ENCODE measurements at places on chromosomes 7 and 10. TPM values are rescaled to one million over a fixed set of nuclear protein-coding genes. Genes with fewer than 3 reads are reported as not detected.

The XRCC2 gene
- total RNA-seq, result 0.95 TPM

The BRAT1 gene
- 21.0 TPM for total RNA-seq

The TTYH3 gene
- 196 TPM for total RNA-seq

The SLC29A3 gene
- 2.4 TPM for total RNA-seq

The FAM221A gene
- 2.3 TPM for total RNA-seq

The CHST15 gene
- total RNA-seq, result 26.1 TPM

The CDC14C gene
- not detected for total RNA-seq

The C1QL3 gene
- not detected for total RNA-seq

The CLRN3 gene
- not detected for total RNA-seq

The CYP3A7 gene
- total RNA-seq, result not detected

DNA sequence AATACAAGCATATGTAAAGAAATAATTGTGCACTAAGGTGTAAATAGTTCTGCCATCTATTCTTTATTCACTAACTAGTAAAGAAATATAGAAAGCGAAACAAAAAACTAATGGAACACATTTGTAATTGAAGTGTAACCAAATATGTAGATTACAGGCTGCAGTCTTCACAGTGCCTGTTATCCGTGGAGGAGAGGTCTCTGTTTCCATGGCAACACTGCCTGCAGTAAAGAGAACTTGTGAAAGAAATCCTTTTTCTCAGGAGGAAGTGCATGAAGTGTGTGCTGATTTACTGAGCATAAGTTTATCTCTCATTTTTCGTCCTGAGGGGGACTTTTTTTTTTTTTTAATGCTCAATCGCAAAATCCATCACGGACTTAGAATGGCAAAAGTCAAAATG is 102.5 kb downstream of the APBB1IP start:
- H3K4me1 ChIP-seq, result no peaks in the 10 kb centered on the region
- peaks cover 2% of the 10 kb centered on the region for H3K27me3 ChIP-seq
- H3K27ac ChIP-seq, result no peak overlapping the region
- no peak overlapping the region for H3K4me3 ChIP-seq
- H3K36me3 ChIP-seq, result no peaks in the 10 kb centered on the region

DNA sequence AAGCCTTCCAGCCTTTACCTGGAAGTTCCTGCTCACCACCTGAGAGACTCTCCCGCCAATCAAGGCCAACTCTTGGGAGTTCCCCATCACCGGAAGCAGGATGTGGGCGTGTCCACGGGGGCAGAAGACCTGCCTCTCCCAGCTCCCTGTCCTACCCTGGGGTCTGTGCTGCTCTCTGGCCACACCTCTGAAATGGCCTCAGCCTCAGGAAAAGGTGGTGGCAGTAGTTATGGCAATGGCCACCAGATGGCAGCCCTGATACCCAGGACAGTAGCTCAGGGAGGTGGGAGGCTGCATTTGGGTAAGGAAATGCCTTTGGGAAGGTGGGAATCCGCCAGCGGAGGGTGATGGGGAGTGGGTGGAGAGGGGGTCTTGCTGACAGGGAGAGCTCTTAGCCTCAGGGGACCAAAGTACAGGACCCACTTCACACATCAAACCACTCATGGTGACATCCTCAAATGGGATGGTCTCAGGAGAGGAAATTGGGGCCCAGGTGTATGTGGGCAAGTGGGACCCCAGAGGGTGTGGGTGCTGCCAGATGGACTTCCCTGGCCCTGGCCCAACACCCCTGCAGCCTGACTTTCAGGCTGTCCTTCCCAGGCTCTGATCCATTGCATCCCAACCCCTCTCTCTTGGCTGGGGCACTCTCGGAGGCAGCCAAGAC is 33.9 kb downstream of the KAZALD1 start:
- peaks cover 33% of the 10 kb centered on the region for H3K27me3 ChIP-seq
- H3K4me3 ChIP-seq, result no peak overlapping the region
- peaks cover 8% of the 10 kb centered on the region for H3K4me1 ChIP-seq
- no peaks in the 10 kb centered on the region for H3K36me3 ChIP-seq

DNA sequence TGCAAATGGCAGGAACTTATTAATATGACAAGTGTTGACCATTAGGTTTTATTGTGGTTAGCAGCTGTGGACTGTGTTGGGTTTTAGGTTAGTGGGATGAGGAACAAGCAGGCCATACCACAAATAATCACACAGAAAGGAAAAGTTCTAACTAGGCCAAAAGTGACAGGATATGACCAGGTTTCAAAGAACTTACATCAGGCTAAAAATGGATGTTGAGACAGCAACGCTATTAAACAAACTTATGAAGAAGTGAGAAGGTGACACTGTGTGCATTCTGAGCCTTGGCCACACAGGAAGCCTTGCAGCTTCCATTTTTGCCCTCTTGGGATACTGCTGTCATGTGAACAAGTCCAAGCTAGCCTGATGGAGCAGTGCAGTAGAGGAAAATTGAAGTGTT is 568.8 kb downstream of the HTR7 start:
- H3K4me3 ChIP-seq, result no peak overlapping the region
- no peak for DNase-seq
- peaks cover 28% of the 10 kb centered on the region for H3K27me3 ChIP-seq
- H3K27ac ChIP-seq, result peak overlapping the region; percentile 13
- no peaks in the 10 kb centered on the region for H3K36me3 ChIP-seq

- no peak overlapping the region for H3K4me3 ChIP-seq
- H3K36me3 ChIP-seq, result peaks cover 2% of the 10 kb centered on the region
Measured at GRCh38 chr10:117653170-117653515, 110.6 kb downstream of the EMX2 start.

GRCh38 chr7:108280136-108280535 is 150.0 kb upstream of the LAMB4 start:
- no peak overlapping the region for H3K4me3 ChIP-seq
- no peak overlapping the region for H3K27ac ChIP-seq
- DNase-seq, result no peak
- H3K36me3 ChIP-seq, result peaks cover 4% of the 10 kb centered on the region
- H3K27me3 ChIP-seq, result peaks cover 3% of the 10 kb centered on the region
- H3K4me1 ChIP-seq, result peaks cover 11% of the 10 kb centered on the region

DNA sequence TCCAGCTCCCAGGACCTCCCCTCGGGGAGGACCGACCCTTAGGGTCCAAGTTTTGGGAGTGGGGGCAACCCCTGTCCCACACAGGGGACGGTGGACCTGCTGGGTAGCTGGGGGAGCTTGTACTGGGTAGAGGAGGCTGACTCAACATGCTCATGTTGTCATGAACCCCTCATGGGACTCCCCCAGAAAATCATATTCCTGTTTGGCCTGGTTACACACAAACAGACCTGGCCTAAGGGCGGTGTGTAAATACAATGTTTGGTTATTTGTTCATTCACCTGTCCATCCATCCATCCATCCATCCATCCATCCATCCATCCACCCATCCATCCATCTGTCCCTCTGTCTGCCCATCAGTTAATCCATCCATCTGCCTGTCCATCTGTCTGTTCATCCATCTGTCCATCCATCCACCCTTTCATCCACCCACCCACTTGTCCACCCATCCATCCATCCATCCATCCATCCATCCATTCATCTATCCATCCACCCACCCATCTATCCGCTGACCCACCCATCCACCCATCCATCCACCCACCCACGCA is 92.9 kb downstream of the DNAJB6 start:
- H3K4me1 ChIP-seq, result peaks cover 11% of the 10 kb centered on the region
- H3K27me3 ChIP-seq, result no peaks in the 10 kb centered on the region
- H3K27ac ChIP-seq, result no peak overlapping the region
- H3K4me3 ChIP-seq, result no peak overlapping the region
- no peaks in the 10 kb centered on the region for H3K36me3 ChIP-seq

DNA sequence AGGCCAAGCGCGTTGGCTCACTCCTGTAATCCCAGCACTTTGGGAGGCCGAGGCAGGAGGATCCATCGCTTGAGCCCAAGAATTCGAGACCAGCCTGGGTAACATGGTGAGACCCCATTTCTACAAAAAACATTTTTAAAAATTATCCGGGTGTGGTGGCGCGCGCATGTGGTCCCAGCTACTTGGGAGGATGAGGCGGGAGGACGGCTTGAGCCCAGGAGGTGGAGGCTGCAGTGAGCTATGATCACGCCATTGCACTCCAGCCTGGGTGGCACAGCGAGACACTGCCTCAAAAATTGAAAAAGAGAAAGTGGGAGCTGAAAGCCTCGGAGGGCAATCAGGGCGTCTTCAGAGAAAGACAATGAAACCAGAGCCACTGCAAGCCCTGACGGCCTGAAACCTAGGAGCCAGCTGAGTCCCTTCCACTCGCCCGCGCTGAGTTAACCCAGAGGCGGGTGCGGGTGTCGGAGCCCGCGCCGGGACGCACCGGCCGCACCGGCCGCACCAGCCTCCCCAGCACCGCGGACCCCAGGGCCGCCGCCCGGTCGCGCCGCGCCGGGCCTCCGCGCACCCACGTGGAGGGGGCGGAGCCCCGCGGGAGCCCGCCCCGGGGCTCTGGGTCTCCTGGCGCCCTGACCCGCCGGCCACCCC is 22.4 kb downstream of the ZFAND2A start:
- H3K27me3 ChIP-seq, result no peaks in the 10 kb centered on the region
- H3K4me1 ChIP-seq, result peaks cover 17% of the 10 kb centered on the region

DNA sequence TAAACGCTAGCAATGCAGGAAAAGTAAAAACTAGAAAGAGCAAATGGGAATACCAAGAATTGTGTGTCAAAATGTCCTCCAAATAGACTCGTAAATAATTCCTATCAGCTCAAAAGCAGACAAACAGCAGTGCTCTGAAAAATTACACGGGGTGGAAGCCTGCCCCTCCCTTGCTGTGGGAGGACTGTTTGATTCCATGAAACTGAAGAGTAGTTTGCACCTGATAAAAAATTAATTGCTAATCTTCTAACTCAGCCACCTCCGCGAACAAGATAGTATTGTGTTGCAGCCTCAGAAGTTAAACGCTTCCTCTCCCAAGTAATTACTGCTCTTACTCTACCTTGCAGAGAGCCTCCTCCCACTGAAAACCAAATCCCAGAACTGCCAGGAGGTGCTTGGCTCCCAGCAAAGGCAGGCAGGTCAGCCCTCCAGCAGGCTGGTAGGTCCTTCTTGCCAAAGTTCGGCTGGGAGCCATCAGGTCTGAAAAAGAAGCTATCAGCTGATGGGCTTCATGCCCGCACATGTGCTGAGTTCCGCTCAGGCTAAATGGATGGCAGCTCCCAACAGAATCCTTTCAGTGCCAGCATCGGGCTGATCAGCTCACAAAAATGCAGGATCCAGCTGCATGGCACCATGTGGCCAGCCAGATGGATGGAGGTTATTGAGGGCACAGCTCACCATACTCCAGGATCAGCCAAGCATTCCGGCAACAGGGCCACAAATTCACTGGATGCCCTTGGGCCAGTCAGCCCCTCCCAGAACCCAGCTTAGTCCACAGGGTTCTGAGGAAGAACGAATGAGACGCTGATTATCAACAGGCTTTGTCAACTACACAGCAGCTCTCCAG is 37.1 kb downstream of the MAD1L1 start:
- H3K4me1 ChIP-seq, result no peaks in the 10 kb centered on the region
- peaks cover 15% of the 10 kb centered on the region for H3K36me3 ChIP-seq
- no peaks in the 10 kb centered on the region for H3K27me3 ChIP-seq

DNA sequence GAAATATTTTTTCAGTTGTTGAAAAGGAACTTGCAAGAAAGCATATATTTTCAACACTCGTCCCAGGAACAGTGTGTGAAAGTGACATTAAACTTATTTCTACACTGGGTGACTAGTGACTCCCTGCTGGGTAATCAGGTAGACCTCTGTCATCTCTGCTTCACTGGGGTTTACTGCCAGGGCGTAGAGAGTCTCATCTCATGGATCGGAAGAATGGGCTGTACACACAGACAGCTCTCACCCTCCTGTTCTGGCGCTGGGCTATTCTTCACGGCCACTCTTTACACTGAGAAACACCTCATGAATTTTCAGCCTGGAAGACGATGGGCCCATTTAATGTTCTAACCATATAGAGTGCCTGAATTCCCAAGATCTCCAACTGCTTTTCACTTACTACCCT is 36.4 kb downstream of the NRP1 start:
- H3K27me3 ChIP-seq, result no peaks in the 10 kb centered on the region
- DNase-seq, result no peak
- H3K36me3 ChIP-seq, result peaks cover 11% of the 10 kb centered on the region
- H3K4me3 ChIP-seq, result no peak overlapping the region
- peaks cover 69% of the 10 kb centered on the region for H3K4me1 ChIP-seq
- H3K27ac ChIP-seq, result peak overlapping the region; percentile 73

GRCh38 chr10:115417585-115418265 is 324.6 kb downstream of the ATRNL1 start:
- H3K27me3 ChIP-seq, result no peaks in the 10 kb centered on the region
- no peak for DNase-seq
- no peak overlapping the region for H3K27ac ChIP-seq
- H3K36me3 ChIP-seq, result peaks cover 3% of the 10 kb centered on the region
- no peak overlapping the region for H3K4me3 ChIP-seq
- no peaks in the 10 kb centered on the region for H3K4me1 ChIP-seq

DNA sequence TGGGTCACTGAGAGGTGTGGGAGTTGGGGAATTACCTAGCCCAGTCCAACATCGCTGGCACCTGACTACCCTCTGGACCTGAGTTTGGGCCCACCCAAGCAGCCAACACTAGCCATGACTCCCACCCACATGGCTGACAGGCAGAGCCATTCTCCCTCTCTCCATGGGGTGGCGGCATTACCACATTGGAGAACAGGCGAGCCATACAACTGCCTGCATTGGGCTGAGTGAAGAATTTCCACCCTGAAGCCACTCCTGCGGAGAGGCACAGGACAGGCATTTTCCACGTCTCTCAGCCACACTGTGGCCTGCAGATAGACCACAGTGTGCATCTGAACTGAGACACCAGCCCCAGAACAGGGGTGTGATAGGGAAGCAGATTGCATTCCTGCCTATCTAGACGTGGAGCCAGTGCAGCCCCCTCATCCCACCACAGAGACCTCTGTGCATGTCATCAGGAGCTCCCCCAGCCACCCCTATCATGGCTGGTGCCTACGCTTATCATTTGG is 58.2 kb upstream of the ANTXRL start:
- no peaks in the 10 kb centered on the region for H3K4me1 ChIP-seq
- H3K27ac ChIP-seq, result no peak overlapping the region
- H3K4me3 ChIP-seq, result no peak overlapping the region

DNA sequence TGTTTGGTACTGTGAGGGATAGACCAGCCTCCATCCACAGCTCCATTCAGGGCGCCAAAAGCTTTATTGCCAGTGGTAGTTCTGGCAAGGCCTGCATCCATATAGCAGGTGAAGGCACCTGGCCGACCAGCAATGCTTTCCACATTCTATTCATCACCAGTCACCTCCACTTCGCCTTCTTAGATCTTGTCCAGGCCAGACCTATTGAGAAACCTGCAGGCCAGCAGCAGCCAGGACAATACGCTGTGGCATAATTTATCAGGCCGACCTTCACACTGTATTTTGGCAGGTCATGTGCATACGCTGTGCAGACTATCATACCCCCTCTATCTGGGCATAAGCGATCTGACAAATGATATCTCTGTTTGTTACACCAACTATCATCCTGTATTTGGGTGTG is 15.2 kb upstream of the KNDC1 start:
- DNase-seq, result peak; percentile 7
- no peak overlapping the region for H3K4me3 ChIP-seq

DNA sequence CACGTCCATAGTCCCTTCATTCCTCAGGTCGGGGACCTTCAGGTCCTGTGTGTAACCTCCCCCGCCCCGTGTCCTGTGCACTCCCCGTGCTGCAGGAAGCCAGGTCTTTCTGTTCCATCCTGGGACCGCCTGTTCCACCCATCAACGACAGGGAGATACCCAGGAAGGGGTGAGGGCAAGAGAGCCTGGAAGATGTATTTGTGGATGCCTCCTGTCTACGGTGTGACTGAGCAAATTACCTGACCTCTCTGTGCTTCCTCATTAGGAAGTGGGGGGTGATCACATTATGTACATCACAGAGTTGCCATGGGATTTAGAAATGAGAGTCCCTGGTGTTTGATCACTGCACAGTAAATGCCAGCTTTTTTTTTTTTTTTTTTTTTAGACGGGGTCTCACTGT is 46.3 kb downstream of the GRID2IP start:
- H3K4me1 ChIP-seq, result no peaks in the 10 kb centered on the region
- DNase-seq, result no peak
- no peak overlapping the region for H3K27ac ChIP-seq
- H3K4me3 ChIP-seq, result no peak overlapping the region
- H3K36me3 ChIP-seq, result no peaks in the 10 kb centered on the region

Measured in chondrocyte (in vitro differentiated cells).